ENCODE measurements at places on chromosomes 6 and 20. TPM values are rescaled to one million over a fixed set of nuclear protein-coding genes. Genes with fewer than 3 reads are reported as not detected.
A peak's percentile ranks its signal among the peaks of the same experiment; 100 is the strongest.

ZBTB24 gene
- 15.8 TPM for total RNA-seq

UBE2C gene
- 75.4 TPM for total RNA-seq

CST2 gene
- not detected for total RNA-seq

HEY2 gene
- 8.5 TPM for total RNA-seq

TRIM26 gene
- total RNA-seq: 25.0 TPM

GJA10 gene
- total RNA-seq: not detected

HLA-B gene
- total RNA-seq: 192 TPM

SLC13A3 gene
- total RNA-seq: 4.1 TPM

HLA-C gene
- total RNA-seq: 136 TPM

OR2H2 gene
- not detected for total RNA-seq

CBLN4 gene
- total RNA-seq: not detected

GDAP1L1 gene
- total RNA-seq: 0.43 TPM

LINC00237 gene
- total RNA-seq: not detected

PIGT gene
- total RNA-seq: 191 TPM

GRCh38 chr6:31498748-31499147 is 803 bp downstream of the MICB start:
- no peak for DNase-seq

GRCh38 chr6:166087246-166087645 is 80.4 kb downstream of the TBXT start:
- DNase-seq: no peak

DNA sequence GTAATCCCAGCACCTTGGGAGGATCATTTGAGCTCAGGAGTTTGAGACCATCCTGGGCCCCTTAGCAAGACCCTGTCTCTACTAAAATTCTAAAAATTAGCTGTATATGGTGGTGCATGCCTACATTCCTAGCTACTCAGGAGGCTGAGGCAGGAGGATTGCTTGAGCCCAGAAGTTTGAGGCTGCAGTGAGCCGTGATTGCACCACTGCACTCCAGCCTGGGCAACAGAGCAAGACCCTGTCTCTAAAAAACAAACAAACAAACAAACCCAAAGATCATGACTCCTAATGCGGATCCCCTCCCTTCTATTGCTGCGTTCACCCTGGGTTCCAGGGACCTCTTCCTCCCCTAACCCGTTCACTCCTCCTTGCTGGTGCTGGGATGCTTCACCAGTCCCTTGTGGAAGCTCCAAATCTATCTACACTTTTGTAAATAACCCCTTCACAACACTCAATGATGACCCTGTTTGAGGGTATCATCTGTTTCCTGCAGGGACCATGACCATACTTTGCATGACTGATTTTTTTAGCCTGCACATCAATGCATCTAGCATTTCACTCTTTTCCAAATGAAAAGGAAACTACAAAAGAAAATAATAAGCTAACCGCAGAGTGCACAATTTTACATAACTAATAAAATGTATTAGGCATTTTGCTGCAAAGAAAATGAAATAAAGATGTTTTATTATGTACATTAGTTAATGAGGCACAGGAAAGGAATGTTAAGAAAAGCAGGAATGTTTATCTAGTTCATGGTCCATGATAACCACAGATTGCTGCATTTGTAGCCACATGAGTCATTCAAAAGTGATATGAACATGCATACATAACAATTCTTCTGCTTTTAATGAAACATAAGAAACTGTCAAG is 30.5 kb upstream of the IPCEF1 start:
- DNase-seq: no peak

- no peak for DNase-seq
Observed at GRCh38 chr6:106253731-106254130, 71.8 kb downstream of the ATG5 start.

- no peak for DNase-seq
Observed at GRCh38 chr6:155396605-155397004, 59.0 kb downstream of the NOX3 start.

DNA sequence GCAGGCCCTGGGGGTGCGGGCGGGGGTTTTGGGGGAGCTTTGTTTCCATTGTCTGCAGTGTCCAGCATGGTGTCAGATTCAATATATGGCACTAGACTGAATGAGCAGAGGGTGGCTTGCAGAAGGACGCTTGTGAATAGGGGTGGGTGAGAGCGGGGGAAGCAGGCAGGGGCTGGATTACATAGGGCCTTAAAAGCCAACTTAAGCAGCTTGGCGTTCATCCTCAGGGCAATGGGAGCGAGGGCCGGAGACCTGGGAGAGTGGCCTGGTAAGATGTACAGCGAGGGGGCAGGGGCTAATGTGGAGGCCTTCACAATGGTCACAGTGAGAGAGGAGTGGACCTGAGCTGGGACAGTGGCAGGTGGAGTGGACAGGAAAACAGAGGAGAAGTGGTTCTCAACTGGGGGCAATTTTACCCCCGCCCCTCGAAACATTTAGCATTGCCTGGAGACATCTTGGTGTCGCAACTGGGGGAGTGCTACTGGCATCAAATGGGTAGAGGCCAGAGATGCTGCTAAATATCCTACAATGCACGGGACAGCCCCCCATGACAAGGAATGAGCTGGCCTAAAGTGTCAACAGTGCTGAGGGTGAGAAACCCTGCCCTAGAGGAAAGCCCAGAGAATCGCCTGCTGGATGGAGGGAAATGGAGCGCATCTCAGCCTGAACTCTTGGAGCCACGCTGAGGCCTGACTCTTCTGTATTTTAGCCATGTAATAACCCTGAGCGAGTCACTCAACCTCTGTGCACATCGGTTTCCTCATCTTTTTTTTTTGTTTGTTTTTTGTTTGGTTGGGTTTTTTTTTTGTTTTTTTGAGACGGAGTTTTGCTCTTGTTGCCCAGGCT is 15.1 kb upstream of the BAK1 start:
- no peak for DNase-seq

GRCh38 chr6:39790772-39791171 is 1.4 kb upstream of the DAAM2 start:
- DNase-seq: no peak

- DNase-seq: no peak
Observed at GRCh38 chr6:125988280-125988679, 1.9 kb downstream of the TRMT11 start.

GRCh38 chr20:1440024-1440423 is 26.6 kb downstream of the NSFL1C start:
- peak; percentile 71 for DNase-seq

- no peak for DNase-seq
Observed at GRCh38 chr6:162055365-162055764, 672.2 kb downstream of the PRKN start.

DNA sequence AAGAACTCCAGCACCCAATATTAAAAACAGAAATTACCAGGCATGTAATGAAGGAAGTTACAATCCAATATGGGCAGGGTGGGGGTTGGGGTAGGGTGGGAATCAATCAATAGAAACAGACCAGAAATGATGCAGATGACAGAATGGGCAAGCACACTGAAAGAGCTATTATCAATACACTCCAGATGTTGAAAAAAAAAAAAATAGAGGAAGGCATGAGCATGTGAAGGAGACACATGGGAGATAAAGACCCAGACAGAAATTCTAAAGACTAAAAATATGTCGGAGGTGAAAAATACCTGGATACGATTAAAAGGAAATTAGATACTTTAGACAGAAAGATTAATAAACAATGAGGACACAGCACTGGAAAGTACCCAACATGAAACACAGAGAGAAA is 19.1 kb upstream of the ZC3H12D start:
- DNase-seq: no peak

DNA sequence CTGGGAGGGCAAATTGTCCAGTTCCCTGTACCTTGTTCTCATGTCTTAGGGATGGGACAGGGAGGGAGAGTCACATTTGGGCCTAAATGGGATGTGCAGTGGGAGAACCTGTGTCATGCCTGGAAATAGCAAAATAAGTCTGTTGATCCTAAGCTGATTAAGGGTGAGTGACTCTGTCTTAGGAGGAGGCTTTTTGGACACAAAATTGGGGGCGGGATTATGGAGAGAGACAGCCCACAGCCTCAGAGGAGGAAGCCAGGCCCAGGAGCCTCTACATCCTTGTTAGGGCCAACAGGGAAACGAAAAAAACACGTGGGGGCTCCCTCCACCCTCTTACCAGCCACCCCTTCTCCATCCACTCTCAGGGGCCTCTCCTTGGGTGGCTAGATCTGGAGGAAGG is 2.2 kb downstream of the KCNB1 start:
- DNase-seq: no peak

DNA sequence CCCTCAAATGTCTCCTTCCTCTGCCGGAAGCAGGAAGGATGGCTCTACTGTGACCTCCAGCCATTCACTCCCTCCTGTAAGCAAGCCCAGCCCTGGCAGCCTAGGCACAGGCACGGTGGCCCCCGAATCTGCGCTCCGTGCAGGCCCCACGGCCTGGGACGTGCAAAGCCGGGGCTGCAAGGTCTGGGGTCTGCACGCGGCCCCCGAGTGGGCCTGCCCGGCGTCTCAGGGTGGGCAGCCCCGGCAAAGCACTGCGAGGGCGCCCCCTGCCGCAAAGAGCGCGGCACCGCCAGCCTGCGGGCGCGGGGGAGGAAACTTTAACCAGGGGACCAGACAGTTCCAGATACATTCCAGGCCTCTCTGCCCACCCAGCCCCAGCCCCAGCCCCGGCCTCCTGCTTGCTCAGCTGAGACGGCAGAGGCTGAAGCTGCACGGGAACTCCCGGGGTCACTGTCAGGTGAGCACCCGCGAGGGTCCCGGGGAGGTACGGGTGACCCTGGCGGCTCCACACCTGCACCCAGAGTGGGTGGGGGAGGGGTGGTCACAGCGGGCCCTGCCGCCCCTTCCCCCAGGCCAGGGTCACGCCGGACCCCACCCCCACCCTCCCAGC is 98.8 kb downstream of the ASXL1 start:
- peak; percentile 50 for DNase-seq

GRCh38 chr6:14796974-14797762 is 448.7 kb upstream of the JARID2 start:
- DNase-seq: peak; percentile 59

GRCh38 chr20:37288091-37288490 is 1.4 kb upstream of the MANBAL start:
- no peak for DNase-seq

DNA sequence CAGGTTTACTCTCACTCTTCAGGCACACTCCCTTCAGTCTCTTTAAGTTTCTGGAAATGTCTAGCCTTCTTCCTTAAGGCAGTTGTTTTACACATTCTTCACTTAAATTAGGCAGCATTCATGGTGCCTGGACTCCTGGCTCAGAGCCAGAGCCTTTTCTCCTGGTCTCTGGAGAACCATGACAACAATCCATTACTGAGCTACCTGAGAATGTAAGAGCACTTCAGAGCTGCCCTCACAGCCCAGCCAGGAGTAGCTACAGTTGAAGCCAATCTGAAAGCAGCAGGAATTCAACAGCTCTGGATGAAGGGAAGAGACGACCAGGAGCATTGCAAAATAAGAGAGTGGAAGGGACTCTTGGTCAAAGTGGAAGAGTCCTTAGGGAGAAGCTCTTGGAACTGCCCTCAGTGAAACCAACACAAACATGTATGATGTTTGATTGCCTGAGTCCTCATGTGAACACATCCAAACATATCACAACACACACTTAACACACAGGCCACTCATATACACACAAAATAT is 416.8 kb upstream of the SPTLC3 start:
- no peak for DNase-seq

DNA sequence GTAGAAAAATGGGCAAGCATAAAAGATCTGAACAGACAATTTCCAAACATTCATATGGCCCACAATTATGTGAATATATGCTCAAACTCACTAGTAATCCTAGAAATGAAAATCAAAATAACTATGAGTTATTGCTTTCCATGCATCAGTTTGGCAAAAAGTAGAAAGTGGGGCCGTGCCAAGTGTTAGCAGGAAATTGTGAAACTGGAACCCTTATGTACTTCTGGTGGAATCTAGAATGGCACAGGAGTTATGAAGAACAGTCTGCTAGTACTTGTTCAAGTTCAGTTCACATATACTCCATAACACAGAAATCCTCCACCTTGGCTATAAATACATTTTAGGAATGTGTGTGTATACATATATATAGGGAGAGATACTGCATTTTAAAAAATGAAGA is 89.8 kb downstream of the EYA2 start:
- no peak for DNase-seq

GRCh38 chr20:21944227-21944626 is 238.8 kb downstream of the PAX1 start:
- no peak for DNase-seq

DNA sequence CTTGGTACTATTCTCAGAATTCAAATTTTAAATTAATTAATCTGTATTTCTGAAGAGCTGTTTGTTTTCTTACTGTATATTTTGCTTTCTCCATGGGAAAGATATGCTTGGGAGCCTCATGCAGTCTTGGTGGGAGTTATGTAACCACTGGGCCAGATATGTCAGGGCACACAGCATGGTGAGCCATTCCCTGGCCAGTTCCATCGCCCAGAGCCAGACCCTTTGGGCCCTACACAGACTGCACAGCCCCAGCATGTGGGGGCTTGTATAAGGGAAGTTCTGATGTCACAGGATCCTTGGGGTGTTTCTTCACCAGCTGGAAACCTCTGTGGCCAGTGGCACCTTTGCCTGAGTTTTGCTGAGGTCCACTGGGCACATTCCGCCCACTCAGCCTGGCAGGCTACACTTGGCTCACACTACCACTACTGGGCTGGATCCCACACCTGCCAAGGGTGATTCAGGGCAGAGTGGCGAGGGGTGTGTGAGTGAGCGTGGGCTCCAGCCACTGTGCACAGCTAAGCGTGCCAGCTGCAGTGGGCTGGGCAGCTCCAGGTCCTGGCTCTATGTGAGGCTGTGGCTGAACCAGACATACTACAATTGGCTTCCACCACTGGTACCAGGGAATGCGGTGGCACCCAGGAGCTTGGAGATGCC is 293.5 kb downstream of the ARHGAP18 start:
- no peak for DNase-seq

- DNase-seq: peak; percentile 30
Observed at GRCh38 chr6:168150551-168151320, 71.7 kb upstream of the FRMD1 start.

DNA sequence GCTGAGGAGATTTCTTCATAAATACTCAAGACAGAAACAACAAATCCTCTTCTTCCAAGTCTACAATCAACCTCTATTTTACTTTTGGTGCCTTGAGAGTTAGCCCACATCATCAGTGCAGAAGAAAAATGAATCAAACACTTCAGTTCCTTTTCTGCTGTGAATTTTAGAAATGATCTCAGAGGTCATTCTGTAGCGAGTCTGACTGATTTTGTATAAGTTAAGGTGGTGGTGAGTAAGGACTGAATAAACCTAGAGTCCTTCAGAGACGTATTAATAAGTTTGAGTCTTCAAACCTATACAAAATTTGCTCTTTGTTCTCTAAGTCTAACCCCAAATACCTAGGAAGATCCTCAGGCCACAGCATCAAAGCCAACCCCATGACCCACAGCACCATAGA is 33.1 kb upstream of the NT5E start:
- no peak for DNase-seq

- DNase-seq: no peak
Observed at GRCh38 chr20:31559704-31560093, 45.4 kb upstream of the ID1 start.

- no peak for DNase-seq
Observed at GRCh38 chr6:18136260-18136659, 13.8 kb upstream of the NHLRC1 start.

- no peak for DNase-seq
Observed at GRCh38 chr6:45586216-45587171, 208.8 kb upstream of the SUPT3H start.

- no peak for DNase-seq
Observed at GRCh38 chr6:131419702-131420101, 153.3 kb upstream of the ARG1 start.

All from SK-MEL-5 (cell line).